T-helper 2 cell (primary cell): ENCODE measurements at places on chromosomes 13 and 19.

GRCh38 chr19:52464798-52465470 lies 11.6 kb downstream of the ZNF578 start:
- DNase-seq, result no peak

GRCh38 chr13:40484101-40484800 lies 182.2 kb downstream of the FOXO1 start:
- DNase-seq, result no peak

DNA sequence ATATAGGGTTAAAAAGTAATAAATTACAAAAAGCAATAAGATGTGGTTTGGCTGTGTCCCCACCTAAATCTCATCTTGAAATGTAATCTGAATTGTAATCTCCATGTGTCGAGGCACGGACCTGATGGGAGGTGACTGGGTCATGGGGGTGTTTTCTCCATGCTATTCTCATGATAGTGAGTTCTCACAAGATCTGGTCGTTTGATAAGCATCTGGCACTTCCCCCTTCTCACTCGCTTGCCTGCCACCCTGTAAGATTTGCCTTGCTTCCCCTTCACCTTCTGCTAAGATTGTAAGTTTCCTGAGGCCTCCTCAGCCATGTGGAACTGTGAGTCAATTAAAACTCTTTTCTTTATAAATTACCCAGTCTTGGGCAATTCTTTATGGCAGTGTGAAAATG lies 577.4 kb downstream of the TBC1D4 start:
- no peak for DNase-seq

DNA sequence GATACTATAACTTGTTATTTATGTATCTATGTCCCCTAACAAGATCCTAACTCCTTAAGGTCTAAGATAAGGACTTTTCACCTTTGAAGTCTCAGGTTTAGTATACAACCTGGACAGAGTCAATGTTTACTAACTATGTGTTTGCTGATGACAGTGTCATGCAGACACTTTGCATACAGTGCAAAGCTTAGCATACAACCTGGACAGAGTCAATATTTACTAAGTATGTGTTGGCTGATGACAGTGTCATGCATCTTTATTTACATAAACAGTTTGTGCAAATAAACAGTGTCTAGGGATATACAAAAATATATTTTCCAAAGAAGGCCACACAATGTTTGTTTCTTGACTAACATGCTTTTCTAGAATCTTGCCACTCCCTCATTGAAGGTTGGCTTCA lies 34.7 kb downstream of the DCT start:
- no peak for DNase-seq

DNA sequence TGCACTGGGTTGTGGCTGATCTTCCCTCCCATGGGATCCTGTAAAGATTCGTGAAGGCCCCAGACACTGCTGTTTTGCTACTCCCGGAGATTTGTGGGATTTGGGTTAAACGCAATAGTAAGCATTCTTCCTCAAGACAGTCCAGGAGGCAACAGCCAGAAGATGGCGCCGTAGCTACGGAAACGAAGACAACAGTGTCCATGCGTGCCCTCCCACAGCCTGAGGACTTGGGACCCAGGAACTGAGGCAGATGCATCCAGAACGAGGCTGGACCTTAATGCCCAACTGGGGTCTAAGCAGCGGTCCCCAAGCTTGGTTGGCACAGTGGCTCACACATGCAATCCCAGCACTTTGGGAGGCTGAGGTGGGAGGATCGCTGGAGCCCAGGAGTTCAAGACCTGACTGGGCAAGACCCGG lies 57.6 kb upstream of the ZNF507 start:
- peak; percentile 35 for DNase-seq

DNA sequence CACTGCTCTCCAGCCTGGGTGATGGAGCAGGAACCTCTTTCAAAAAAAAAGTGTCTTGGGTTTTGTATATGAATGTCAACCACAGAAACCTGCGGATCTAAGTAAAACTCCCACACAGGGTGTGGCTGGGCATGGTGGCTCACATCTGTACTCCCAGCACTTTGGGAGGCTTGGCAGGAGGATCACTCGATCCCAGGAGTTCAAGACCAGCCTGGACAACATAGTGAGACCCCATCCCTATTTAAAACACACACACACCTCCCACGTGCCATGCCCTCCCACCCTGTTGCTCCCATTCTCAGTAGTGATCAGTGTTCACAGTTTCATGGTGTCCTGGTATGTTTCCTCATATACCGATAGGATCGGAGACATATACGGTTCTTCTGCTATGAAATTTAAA lies 9.2 kb downstream of the TMED1 start:
- no peak for DNase-seq

DNA sequence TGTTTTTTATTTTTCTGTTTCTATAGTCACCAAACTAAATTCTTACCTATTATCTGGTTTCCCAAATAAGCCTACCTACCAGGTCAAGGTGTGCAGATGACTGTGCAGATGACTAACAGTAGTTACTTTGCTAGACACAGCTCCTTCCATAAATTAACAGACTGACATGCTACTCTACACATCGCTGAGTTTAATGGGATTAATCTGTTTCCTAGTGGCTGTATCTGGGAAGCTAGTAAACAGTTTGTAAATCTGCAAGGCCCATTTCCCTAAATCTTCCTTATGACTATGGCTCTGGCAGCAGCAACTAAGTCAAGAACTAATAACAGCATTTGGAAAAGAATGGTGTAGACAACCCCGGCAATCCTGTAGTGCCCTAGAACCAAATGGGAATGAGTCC lies 27.9 kb downstream of the MIPEP start:
- no peak for DNase-seq

DNA sequence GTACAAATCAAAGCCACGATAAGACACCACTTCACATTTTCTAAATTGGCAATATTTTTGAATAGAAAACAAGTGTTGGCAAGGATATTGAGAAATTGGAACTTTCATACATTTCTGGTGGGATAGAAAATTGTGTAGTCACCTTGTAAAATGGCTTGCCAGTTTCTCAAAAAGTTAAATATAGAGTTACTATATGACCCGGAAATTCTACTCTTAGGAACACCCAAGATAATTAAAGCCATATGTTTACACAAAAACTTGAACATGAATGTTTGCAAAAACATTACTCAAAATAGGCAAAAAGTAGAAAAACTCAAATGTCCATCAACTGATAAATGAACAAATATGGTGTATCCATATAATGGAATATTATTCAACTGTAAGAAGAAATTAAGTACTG lies 552.5 kb downstream of the TBC1D4 start:
- DNase-seq, result no peak

DNA sequence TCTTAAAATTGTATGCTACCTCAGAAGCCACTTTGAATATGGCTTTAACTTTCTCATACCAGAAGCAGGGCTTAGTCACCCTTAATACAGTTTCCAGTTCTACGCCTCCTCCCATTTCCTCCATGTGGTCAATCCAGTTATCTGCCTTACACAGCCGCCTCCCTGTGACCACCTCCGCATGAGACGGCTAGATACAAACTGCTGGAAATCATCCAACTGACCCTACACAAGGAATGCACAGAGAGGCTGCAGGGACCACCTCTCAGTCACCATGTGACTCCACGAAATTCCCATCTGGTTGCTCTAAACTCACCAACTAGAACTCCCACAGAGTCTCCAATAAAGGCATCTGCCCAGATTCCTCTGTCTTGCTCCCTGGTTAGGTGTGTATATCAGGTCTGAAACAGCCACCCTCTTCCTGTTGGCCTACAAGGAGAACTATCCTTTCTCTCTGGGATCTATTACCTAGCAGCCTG lies 6.8 kb downstream of the ZNF564 start:
- DNase-seq, result no peak

- DNase-seq, result no peak
Measured at GRCh38 chr13:109869312-109870237, 83.2 kb upstream of the IRS2 start.

DNA sequence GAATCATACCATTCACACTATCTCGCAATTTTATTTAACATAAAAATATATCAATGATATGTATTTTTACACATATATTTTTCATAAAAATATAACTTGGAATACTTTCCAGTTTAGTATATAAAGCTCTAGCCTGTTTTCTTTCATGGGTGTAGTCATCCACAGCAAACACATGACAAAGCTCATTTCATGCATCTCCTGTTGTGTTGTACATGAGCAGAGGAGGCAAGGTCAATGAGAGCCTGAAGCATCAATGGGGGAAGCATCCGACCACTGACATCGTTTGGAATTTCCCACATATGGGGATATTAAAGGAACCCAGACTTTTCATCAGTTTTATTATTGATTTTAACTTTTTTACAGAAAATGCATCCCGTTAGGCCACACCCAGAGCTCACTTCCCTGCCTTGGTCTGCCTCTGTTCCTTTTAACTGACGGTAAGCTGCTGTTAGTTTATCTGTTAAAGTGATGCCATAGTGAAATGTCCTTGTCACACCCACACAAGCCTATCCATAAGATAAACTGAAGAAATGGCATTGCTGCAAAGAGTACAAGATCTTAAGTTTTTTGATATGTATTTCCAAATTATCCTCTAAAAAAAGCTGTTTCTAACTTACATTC lies 44.0 kb downstream of the MIPEP start:
- DNase-seq, result no peak

GRCh38 chr13:113627136-113627535 lies 30.9 kb downstream of the ATP4B start:
- DNase-seq, result no peak

- no peak for DNase-seq
Measured at GRCh38 chr13:79307866-79308298, 98.2 kb downstream of the RBM26 start.
